Stimulated activated CD8-positive, alpha-beta memory T cell treated with anti-CD3 and anti-CD28 coated beads, Interleukin-15, amount 100 ng/mL, for 48 hours (primary cell): ENCODE measurements at places on chromosomes 2 and 18.

DNA sequence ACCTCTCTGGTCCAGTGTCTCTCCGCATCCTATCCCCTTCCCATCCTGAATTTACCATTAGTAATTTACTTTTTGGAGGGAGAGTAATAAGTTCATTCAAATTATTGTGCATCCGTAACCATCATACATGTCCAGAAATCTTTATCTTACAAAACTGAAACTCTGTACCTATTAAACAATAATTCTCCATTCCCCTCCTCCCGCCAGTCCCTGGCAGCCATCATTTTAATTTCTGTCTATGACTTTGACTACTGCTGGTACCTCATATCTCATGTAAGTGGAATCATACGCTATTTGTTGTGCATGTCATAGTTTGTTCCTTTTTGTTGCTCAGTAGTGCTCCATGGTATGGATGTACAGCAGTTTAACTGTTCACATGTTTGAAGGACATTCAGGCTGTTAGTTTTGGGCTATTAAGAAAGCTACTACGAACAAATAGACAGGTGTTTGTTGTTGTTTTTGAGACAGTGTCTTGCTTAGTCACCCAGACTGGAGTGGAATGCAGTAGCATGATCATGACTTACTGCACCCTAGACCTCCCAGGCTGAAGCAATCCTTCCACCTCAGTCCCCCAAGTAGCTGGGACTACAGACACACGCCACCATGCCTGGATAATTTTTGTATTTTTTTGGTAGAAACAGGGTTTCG is 2.0 kb downstream of the LIMS1 start:
- DNase-seq: no peak

DNA sequence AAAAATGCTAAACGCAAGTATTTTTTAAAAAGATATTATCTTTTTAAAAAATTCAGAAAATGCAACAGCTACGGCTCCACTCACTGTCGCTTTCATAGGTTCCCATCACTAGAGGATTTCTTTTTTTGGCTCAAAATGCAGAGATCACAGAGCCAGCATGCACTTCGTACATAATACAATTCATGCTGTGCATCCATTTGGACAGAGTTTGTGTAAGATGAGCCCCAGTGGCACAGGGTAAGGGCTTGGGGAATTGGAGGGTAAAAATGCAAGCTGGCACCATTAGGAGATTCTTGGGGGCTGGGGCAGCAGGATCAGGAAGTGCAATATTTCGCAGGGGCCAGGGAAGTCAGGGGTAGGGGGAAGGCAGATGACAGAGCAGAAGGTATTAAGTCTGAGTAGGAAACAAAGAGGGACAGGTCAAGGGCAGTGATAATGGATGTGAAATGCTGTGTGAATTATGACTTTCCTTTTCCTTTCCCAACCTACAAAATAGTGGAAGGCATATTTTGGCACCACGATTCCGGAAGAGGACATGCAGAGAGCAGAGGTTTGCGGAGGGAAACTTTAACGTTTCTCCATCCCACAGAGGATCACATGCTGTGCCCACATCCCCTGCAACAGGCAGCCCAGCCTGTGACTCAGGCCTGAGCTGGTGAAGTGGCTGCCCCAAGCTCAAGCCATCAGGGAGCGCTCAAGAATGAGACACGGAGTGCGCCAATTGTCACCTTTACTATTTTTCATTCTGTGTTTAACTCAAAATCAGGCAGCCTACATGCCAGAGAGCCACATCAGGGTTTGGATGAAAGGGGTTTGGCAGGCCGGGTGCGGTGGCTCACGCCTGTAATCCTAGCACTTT is 4.7 kb downstream of the CAPG start:
- peak; percentile 66 for DNase-seq

DNA sequence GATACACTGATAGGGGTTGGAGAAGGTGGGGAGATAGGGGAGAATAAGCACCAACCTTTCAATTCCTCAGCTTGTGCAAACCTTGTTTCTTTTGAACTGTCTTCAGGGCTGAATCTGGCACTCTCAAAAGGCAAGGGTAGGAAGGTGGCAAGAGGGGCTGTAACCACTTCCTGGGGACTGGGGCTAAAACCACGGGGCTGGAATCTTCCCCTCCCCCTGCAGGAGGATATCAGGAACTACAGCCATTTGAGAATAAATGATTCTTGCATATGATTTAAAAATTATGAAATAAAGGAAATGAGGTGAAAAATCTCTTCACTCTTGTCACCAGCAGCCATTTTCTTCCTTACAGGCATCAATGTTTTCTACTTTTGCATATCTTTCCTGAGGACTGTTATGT is 50.8 kb downstream of the ATOH8 start:
- no peak for DNase-seq

GRCh38 chr2:206212673-206213513 is 53.2 kb downstream of the EEF1B2 start:
- no peak for DNase-seq

DNA sequence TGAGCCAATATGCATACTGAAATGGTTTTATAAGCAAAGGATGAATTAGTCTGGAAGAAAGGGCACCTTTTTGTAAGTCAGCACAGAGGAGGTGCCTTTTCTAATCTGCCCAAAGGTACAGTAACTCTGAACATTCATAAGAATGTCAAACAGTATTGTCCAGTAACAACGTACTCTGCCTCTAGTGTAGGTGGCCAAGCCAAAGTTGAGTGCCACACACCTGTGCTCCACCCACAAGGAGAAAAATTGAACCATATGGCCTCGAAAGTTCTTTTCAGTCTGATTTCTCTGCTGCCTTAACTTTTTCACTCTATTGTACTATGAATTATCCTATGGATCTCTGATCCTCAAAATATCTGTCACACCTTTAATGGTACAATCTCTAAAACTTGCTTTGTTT is 86.8 kb downstream of the CERKL start:
- no peak for DNase-seq
